ENCODE measurements at places on chromosomes 1 and 21.

- peak; percentile 12 for DNase-seq
These were observed 48.7 kb upstream of the SLC19A1 start for GRCh38 chr21:45590726-45591618.

DNA sequence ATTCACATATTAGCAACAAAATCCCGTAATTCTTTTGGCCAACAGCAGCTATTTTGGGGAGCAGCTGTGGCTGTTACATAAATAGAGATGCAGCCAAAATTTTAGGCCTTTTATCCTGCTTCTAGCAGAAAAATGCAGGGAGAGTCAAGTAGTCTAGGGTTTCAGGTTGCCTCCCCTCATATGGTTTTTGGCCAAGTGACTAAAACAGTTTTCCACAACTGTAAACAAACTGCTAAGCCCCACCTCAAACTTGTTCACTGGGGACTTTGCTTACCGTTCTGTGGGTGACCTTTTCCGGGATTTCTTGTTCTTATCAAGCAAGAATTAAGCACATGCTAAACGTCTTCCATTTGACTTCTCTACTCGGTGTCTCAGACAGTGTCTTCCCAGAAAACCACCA, 133.4 kb downstream of the EDEM3 start:
- no peak for DNase-seq

GRCh38 chr1:226708342-226708780, 30.7 kb downstream of the ITPKB start:
- no peak for DNase-seq

GRCh38 chr1:68057564-68057963, 7.1 kb upstream of the DIRAS3 start:
- no peak for DNase-seq

All from NCI-H2171 (cell line).